ENCODE measurements at places on chromosomes 3 and 15.

GRCh38 chr3:124816206-124816605 is 71.0 kb downstream of the ITGB5 start:
- DNase-seq, result no peak

- DNase-seq, result no peak
Observed at GRCh38 chr3:171172070-171172469, 145.6 kb upstream of the SLC2A2 start.

- no peak for DNase-seq
Observed at GRCh38 chr3:64260431-64260830, 35.2 kb upstream of the PRICKLE2 start.

DNA sequence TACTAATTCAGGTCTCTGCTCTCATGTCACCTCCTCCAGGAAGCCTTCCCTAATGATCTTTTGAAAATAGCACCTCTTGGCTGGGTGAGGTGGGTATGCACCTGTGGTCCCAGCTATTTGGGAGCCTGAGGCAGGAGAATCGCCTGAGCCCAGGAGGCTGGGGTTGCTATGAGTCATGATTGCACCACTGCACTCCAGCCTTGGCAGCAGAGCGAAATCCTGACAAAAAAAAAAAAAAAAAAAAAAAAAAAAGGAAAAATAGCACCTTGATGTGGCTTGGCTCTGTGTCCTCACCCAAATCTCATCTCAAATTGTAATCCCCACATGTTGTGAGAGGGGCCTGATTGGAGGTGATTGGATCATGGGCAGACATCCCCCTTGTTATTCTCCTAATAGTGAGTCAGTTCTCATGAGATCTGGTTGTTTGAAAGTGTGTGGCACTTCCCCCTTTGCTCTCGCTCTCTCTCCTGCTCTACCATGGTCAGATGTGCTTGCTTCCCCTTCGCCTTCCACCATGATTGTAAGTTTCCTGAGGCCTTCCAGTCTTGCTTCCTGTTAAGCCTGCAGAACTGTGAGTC is 11.2 kb upstream of the RNU6-1 start:
- no peak for DNase-seq

DNA sequence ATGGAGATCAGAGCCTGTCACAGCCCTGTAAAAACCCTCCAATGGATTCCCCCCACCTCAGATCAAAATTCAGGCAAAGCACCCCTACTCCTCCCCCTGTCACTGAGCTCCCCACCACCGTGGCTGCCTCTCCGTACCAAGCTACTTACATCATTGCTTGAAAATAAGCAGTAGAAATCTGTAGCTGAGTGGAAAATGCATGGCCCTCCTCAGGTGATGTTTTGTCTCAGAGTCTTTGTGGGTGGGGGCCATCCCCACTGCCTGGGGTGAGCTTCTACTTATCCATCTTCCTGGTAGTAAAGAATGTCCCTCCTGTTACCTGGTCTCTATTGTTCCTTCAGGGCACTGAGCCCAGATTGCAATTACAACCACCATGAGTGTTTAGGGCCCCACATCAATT is 34.5 kb downstream of the SLCO2A1 start:
- no peak for DNase-seq

DNA sequence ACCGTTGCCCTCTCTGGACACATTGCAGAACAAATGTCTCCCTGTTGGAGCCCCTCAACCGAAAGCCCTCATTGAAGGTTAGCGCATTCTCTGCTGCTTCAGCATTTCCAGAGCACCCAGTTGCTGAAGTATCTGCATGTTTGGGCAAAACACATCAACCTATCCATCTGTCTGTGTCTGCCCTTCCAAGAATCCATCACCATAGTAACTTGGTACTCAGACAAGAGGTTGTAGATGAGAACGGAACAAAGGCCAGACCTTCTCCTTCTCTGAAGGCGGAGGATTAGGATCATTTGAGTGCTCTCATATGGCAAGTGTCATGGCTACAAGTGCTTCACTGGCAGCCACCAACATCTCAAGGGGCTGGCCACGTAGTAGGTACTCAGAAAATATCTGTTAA is 23.1 kb upstream of the RHO start:
- DNase-seq, result no peak

GRCh38 chr3:60746043-60746638 is 505.1 kb downstream of the FHIT start:
- DNase-seq, result no peak

DNA sequence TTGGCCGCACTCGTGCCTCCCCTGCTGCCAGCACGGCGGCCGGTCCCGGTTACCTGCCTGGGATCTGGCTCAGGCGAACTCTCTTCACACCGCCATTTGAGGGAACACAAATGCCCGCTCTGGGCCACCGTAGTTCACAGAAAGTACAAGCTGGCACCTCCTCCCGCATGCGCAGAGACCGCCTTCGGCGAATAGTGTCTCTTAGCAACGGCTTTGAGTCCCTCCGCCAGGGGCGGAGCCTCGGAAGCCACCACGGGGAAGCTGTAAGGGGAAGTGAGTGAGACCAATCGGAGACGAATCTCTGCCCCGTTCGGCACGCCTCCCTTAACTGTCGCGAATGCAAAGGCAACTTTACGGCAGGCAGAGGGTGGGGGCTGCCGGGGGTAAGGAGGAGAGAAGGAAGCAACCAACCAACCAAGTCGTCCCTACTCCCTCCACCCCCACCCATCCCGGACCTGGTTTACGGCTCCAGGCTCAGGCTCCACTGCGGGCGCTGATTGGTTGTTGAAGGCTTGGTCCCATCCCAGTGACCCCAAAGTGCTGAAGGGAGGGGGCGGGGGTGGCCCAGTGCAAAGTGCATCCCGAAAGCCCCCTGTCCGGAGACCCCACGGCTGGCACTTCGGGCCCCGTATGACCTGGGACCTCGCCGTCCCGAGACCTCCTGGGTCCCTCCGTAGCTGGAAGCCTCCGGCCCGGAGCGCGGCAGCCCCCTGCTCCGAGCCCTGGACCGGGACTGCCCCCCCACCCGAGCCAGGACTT is at the start of the genes ASB7 and LINS1:
Gene ASB7, plus strand, starts transcription at position 526 of the 759 bp plus-strand sequence. CDS start 9,628 bp downstream, outside the sequence.
Gene LINS1, minus strand, starts transcription at position 121 of the 759 bp plus-strand sequence. CDS start 21,342 bp downstream, outside the sequence.
- DNase-seq, result peak; percentile 88

DNA sequence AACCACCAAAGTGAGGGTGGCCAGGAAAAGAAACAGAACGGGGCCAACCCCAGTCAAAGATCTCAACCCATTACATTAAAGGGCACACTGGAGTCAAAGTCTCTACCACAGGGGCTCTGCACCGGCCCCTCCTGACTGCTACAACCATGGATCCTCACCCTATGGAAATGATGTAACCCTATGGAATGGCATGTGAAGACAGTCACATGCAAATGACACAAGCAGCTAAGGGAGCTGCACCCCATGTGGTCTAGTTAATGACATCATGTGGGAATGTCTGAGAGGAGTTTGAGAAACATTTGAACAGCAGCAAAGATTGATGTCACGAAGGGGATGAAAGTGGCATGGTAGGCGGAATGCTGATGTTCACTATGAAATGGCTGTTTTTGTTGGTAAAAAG is 298.2 kb upstream of the SLCO3A1 start:
- no peak for DNase-seq

DNA sequence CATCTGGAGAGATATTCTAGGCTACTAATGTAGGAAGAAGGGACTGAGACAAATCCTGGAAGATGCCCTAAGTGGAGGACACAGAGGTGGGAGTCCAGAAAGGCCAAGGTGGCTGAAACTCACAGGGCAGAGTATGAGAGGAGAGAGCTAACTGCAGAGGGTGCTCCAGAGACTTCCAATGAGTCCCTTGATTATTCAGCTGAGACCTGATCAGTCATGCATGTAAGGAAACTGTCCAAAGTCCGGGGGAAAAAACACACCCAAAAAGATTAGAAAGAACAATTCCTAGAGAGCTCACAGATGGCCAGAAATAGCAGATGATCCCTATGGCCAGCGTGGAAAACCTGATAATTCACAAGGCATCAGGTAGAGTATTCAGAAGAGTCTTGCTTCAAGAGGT is 18.7 kb upstream of the FOXP1 start:
- DNase-seq, result no peak

DNA sequence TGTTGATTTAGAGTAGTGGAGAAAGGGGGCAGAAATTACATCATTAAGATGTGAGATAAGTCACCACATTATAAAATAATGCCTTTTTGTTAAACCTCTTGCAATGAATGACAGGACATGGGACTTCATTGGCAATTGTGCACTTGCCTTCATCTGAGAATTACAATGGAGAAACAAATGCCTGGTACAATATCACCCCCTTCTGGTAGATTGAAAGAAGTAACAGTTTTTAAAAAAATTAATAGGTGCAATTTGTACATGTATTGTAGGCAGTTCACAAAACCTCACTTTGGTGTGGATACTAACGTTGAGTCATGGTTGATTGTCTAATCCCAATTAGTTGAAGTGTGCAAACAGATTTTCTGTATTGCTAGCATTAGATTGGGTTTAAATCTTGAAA is 4.6 kb upstream of the P2RY14 start:
- DNase-seq, result no peak
